Kasumi-1 (cell line): ENCODE measurements at places on chromosomes 4 and X.

GRCh38 chr4:115674485-115674884 lies 561.1 kb upstream of the NDST4 start:
- no peak for DNase-seq

DNA sequence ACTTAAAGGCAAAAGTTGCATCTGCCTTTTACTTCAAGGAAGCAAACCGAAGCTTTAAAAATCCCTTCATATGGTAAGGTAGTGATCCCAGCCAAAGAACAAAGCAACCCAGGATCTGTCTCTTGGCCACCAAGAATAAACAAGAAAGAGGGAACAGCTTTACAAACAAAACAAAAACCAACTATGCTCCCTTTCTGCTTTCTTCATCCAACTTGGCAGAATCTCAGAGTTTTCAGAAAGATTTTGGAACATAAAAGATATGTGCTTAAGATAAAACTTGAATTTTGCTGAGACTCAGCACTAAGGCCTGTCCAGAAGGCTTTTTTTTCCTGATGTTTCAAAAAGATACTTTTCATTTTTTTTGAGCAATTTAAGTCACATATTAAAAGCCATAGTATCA lies 94.0 kb downstream of the COL4A6 start:
- DNase-seq = no peak

DNA sequence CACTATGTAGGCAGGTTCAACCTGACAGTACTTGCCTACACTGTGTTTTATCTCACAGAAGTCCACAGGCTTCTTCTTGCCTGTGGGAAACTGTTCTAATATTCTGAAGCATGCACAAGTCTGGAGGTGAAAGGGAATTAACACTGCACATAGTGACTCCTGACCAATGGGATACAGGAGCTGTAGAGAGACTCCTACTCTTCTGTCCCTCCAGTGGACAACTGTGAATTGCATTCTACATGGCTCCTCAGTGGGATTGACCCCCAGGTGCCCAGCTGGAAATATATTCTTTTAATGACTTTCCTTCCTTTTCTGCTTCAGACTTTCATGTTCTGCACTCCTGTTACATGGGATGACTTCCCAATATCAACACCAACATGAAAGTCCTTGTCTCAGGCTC lies 8.2 kb upstream of the YIPF6 start:
- peak; percentile 18 for DNase-seq

DNA sequence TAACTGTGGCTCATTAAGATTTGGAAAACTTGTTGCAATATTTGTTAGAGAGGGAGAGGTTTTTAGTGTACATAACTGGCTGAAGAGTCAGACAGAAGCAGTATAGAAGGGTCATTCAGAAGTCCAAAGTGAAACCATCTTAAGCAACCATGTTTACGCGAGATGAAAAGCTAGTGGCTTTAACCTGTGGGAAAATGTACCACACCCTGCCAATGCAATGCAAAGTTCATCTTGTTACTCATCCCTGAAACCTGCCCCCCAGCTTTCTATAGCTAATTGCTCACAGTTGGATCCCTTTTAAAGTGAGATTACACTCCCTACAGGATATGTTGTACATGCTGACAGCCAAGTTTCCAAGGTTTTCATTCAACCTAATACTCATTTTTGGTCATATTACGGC lies 96.7 kb upstream of the RAPGEF2 start:
- DNase-seq = no peak

DNA sequence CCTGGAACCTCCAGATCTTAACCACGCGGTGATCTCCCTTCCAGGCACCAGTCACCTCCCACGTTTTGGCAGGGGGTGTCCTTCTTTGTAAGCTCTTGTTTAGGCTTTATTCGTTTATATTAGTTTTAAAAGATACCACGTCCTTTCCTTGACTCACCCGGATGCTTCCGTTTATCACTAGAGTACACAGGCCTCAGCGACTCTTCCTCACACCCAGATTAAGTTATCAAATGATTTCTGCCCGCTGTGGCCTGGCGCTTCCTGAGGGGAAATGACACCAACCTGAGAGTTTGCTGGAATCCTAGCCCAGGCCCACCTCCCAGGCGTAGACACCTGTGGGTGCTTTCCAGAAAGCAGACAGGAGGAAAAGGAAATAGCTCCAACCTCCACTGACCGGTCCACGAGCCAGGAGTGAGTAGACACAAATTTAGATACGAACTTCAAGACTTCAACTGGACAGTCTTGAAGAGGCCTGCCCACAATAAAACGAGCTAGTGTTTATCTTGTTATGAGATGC lies 756 bp upstream of the ADAMTS3 start:
- DNase-seq = no peak

GRCh38 chr4:23348789-23349498 lies 540.9 kb downstream of the PPARGC1A start:
- DNase-seq = no peak

DNA sequence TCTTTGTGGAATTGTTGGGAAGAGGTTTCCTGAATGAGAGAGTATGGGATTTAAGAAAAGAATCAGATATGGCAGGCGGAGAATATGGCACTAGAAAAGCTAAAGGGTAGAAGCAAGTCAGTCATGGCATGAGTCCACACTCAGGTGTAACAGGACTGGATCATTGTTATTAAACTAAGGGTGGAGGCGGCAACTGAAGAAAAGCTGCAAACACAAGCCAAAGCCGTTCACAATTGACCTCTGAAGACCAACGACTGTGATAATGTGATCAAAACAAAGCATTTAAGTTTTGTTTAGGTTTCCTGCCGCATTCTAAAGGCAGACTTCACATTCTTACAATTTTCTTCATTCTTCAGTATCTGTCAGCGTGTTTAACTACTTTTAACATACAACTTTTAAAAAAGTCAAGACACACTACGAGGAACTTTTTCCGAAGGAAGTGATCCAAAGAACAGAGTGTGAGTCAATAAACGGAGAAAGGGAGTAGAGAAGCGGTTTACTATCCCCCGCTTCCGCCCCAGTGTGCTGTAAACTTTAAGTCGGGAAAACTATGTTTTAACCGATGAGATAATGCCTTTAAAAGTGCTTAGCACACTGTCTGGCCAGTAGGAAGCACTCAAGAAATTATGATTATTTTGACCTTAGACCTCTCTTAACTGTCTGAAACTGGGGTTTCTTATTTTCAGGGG lies 909 bp upstream of the SLAIN2 start:
- peak; percentile 81 for DNase-seq

DNA sequence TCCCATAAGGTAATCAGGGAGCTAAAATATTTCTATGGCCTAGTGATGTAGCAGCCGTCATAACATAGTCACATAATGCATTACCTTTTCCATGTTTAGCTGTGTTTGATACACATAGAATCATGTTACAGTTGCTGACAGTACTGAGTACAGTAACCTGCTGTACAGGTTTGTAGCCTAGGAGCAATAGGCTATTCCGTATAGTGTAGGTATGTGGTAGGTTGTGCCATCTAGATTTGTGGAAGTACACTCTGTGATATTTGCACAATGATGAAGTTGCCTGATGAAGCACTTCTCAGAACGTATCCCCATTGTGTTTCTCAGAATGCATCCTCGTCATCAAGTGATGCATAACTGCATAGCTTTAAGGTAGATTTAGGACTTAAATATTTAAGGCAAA lies 495.6 kb upstream of the ZFP42 start:
- no peak for DNase-seq

DNA sequence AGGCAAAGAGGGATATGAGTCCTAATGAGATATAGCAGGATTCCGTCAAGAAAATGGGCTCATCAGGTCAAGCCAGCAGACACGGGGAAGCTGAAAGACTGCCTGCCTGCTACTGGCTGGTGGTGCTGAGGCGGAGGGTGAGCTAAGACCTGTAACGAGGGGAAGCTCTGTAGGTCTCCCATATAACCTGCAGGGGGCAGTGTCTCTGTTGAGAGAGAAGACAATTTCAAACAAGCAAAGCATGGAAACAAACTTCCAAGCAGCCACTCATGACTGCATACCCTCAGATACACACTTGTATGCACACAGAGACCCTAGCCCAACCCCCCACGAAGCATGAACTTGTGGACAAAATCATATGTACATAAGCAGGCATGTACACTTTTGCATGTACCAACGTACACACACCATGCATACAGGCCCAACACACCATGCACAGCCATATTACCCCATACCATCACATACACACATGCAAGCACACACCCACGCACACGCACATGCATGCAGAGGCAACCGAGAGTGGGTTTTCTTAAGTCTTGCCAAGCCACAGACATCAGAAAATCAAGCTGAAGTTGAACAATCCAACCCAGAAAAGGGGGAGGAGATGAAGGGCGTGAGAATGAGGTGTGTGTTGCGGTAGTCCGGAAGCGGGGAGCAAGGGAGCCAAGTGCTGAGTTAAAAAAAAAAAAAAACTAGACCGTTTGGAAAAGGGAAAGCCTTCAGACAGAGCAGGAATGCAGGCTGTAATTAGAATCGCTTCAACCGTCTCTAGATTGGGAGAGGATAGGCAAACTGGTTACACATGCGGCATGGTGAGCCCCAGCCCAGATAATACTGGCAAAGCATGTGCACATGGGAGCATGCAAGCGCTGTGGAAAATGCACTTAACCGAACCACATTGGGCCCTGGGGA lies 71.0 kb downstream of the PJA1 start:
- DNase-seq = peak; percentile 50
